ENCODE measurements at places on chromosomes 6 and 20.

GRCh38 chr20:17990278-17990972, 21.6 kb downstream of the MGME1 start:
- no peak for DNase-seq

DNA sequence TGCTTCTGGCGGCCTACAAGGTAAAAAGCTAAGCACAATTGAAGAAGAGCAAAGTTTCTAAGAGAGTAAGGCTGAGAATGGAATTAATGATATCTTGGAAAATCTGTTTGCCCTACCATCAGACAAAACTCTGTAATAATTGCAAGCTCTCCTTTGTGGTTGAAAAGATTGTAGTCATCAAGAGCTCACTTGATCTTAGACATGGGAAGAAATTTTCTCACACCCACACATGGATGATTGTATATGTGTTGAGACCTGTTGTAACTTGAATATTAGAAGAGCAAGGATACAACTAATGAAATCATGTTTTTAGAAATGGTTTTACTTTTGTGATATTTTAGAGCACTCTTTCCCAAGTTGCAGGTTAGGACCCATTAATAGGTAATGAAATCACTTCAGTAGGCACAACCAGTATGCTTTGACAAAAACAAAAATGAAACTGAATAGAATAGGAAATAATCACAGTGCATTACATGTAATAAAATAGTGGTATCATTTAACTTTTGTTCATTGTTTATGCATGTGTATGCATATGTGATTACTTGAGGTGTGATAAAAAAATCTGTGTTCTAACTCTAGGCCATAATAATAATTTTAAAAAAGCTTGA, 14.0 kb downstream of the DCBLD1 start:
- no peak for DNase-seq

GRCh38 chr20:35720165-35721123, 21.2 kb downstream of the ROMO1 start:
- DNase-seq = no peak

- DNase-seq = no peak
Observed at GRCh38 chr6:3529232-3529631, 72.4 kb upstream of the SLC22A23 start.

- no peak for DNase-seq
Observed at GRCh38 chr6:32972353-32973143, 4.2 kb downstream of the BRD2 start.

- DNase-seq = no peak
Observed at GRCh38 chr20:47198254-47198671, 158.2 kb downstream of the ZMYND8 start.

- no peak for DNase-seq
Observed at GRCh38 chr6:163992701-163993100, 578.2 kb downstream of the QKI start.

All from fibroblast of skin of left quadriceps (primary cell).